Breast epithelium (tissue), 4 donors: ENCODE measurements at places on chromosomes 16 and 17.

DNA sequence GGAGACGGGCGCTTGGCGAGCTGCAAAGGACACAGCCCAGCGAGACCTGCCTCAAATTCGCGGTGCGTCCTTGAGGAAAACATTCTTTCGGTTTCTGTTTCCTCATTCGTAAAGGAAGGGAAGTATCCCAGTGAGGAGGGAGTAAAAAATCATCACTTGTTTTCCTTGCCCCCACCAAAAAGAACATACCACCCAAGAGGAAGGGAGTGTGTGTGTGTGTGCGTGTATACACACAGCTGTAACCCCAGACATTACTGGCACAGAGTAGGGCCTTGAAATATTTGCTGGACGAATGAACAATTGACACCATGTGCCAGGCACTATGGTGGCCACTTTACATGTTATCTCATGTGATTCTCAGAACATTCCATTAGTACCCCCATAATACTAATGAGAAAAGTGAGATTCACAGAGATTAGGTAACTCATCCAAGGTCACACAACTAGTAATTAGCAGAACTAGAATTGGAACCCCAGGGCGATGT lies 1.9 kb upstream of the MATCAP1 start:
- no peak for DNase-seq

DNA sequence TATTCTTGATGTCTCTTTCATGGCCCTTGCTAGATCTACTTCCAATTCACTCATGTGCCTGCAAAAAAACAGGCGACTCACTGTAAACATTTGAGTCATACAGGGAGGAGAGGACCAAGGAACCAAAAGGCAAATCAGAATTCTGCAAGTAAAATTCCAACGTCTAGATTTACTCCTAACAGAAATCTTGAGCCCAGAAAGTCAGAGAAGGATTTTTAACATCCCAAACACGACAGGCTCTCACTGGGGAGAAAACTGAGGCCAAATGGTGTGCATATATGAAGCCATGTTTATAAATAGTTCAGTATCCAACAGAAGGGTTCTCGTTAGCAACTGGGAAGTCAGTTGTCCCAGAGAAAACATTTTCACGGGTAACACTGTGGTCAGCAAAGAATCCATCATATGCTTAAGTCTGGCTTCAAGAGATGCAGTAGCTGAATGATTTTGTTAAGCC lies 40.1 kb downstream of the LITAF start:
- no peak for DNase-seq

DNA sequence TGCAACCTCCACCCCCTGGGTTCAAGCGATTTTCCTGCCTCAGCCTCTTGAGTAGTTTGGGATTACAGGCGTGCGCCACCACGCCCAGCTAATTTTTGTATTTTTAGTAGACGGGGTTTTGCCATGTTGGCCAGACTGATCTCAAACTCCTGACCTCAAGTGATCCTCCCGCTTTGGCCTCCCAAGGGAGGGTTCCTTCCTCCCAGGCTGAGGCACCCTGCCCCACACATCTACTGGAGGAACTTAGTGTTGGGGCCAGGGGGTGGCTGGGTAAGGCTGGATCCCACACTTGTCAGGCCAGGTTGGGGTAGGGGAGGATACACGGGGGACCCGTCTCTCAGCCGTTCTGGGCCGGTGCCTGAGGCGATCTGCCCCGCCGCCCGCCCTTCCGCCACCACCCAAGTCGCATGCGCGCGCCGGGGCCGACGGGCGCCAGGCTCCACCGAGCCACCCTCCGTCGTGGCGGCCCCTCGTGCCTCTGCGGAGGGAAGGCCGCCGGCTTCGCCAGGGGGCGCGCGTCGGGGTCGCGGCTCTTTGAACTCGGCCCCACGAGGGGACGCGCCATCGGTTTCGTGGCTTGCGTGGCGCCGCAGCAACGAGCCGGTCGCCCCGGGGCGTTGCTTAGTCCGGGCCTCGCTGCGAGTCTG lies 15.9 kb downstream of the GRB7 start:
- DNase-seq, result no peak

GRCh38 chr17:28705074-28705659 lies 6.5 kb downstream of the PROCA1 start:
- DNase-seq, result no peak

DNA sequence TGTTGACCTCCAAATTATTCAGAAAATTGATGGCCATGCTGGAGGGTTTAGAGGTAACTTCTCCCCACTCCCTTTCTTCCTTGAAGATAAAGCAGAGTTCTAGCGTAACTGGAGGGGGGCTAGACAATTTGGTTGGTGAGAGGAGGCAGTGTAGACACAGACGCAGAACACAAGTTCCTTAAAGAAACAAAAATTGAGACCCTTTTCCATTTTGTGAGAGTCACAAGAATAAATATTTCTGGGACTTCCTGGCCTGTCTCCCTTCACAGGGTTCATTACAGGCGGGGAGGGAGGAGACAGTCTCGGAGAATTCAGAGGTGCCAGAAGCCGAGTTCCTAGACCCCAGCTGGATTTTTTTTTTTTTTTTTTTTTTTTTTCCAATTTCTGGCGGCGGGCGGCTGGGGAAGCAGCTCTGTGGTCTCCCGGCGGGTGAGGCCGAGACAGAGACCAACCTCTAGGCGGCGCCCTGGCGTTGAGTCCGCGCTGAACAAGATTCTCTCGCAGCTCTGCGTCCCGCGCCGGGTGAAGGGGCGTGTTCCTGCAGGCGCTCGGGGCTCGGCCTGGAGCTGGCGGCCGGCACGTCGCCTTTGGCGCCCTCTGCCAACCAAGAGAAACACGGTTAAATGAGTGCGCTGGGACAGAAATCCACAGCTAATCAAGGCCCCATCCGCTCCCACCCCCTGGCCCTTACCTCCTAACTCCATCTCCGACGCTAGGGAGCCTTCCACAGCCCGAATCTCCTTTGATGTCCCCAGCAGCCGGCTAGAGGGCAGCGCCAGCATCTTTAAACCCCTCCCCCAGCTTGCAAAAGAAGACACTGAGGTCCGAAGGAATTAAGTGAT lies 10.2 kb upstream of the HOXB9 start:
- no peak for DNase-seq

- DNase-seq, result no peak
These were observed 215.6 kb upstream of the CDH5 start for GRCh38 chr16:66150698-66151482.

- DNase-seq, result no peak
These were observed 3.8 kb downstream of the TBC1D10B start for GRCh38 chr16:30366511-30366910.

- DNase-seq, result no peak
These were observed 157.5 kb upstream of the CACNG5 start for GRCh38 chr17:66677201-66677981.

- peak; percentile 28 for DNase-seq
These were observed 117.4 kb downstream of the IRF8 start for GRCh38 chr16:86016201-86016965.

- peak; percentile 58 for DNase-seq
These were observed 116.1 kb downstream of the METRNL start for GRCh38 chr17:83195330-83196023.

DNA sequence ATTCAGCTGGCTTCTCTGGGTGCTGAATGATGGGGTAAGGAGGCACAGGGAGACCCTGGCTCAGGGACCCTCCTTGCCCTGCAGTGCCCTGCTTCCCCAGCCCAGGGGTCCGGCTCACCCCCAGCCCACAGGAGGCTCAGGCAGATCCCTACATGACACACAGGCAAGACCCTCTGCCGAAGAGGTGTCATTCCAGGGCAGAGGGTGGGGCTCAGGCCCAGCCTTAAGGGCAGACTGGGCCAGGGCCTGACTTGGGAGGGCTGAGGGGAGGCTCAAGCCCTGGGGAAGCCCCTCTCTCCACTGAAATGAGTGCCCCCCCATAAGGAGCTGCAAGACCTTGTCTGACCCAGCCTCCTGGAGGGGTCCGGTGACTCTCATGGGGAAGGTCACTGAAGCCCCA lies 30.3 kb upstream of the KSR1 start:
- DNase-seq, result no peak

- DNase-seq, result no peak
These were observed 2.0 kb upstream of the SCN4A start for GRCh38 chr17:63974594-63975192.

DNA sequence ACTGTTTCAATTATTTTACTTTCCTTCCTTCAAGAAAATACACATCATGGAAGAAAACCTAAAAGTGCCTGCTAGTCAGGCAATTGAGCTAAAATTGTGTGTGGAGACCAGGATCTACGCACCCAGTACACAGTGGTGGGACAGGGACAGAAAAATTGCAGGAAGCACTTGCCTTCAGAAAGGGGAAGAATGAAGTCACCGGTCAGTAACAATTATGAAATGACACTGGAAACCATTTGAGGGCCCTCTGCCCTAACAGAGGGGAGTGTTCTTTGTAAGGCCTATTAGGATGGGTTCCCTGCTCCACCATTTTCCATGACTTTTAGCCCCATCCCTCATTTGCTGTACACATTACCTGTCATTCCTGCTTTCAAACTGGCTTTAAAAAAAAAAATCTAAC lies 4.5 kb upstream of the PHAF1 start:
- DNase-seq, result no peak

DNA sequence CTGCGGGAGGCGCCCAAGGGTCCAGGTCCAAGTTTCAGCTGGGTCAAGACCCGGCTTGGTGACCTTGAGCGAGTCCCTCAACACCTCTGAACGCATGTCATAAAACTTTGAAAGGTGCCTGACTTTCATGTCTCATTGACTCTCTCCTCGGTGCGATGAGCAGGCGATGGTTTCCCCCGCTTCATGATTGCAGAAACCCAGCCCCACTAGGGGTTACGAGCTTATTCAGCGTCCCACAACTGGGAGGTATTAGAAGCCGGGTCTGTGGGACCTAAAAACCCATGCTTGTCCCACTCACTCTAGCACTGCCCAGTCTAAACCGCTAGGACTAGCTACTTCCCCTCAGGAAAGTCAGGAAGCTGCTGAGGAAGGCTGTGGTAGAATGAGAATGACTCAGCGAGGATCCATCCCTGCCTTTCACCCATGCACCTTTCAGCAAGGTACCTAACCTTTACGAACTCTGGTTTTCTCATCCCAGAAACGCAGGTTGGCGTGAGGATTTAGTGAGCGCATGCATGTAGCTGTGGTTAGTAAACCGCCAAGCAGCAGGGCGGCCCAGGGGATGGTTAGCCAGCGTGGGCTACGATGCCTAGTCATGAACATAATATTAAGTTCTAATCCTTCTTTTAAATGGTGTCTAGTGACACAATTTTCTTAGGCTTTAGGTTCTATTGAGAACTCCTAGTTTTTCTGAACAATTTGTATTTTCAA lies 26.2 kb upstream of the RFFL start:
- no peak for DNase-seq

- no peak for DNase-seq
These were observed 29.0 kb downstream of the ZFHX3 start for GRCh38 chr16:73018821-73019456.

DNA sequence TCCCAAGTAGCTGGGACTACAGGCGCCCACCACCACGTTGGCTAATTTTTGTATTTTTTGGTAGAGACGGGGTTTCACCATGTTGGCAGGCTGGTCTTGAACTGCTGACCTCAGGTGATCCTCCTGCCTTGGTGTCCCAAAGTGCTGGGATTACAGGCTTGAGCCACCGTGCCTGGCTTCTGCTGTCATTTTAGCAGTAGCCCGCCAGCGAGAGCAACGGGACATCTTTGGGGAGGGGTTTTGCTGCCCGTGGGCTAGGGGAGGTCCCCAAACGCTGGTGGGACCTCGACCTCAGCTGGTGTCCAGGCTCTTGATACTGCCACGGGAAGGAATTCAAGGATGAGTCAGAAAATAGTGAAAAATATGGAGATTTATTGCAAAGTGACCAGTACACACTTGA lies 108.1 kb upstream of the CACNG5 start:
- no peak for DNase-seq

DNA sequence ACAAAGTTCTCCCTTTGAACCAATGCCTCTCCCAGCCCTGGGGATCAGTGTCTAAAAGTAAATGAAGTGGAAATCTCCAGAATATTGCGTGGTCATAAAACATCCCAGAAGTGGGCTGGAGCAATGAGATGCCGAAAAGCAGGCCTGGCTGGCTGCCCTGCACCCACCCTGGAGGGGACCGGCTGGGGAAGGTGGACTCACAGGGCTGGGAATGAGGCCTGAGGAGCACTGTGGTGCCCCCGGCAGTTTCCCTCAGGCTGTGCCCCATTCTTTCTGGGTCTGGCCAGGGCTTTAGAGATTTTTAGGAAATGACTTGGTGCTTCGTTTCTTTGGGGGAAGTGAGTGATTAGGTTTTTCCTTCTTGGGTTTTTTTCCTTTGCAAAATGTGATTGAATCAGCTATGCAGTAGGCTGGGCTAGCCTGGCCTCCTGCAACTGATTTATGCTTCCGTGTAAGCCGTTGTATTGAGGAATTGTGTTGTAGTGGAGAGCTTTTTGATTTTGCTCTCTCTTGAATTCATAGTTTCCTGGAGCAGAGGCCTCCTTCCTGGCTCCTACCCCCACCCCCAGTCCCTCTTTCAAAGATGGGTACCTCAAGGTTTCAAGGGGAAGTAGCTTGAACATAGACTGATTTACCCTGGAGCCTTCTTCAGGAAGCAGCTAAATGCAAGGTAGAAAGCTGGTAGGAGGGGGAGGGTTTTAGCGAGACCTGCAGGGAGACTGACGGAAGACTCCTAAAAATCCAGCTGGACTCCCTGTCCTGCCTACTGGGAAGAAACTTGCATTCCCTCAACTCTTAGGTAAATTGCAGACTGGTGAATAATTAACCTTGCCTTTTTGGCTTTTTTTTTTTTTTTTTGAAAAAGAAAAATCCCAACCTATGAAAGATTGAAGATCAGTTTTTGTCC lies 170.2 kb downstream of the RAB11FIP4 start:
- DNase-seq, result no peak

GRCh38 chr16:31532120-31532519 lies 4.4 kb downstream of the AHSP start:
- no peak for DNase-seq

DNA sequence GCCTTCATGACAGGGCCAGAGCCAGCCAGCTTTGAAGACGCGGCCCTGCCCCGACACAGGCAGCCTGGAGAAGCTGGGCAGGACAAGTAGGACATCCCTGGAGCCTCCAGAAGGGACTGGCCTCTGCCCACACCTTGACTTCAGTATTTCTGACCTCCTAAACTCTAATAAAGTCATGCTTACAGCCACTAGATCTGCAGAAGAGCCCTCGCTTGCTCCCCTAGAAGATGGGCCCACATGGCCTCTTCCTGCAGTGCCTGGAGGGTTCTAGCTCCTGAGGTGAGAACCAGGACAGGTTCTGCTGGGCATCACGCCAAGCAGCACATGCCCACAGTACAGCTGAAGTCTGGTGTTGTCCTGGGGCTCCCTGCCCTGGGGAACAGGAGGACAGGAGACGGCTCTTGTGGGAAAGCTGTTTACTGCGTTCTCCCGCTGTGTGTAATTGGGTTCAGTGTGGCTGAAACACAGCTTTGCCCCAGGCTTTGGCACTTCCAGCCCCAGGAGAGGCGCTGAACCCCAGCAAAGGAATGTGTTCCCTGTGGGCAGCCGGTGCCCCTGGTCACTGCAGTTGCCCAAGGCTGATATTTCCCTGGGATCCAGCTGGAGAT lies 2.6 kb downstream of the APRT start:
- no peak for DNase-seq
